NK-92 treated with Interleukin-12 subunit alpha and Interleukin-12 subunit beta, amount 100 ng/mL, for 24 hours (cell line): ENCODE measurements at places on chromosomes 2 and 18.

GRCh38 chr2:60621688-60622429 lies 68.4 kb upstream of the BCL11A start:
- no peak for DNase-seq

- no peak for DNase-seq
These were observed 296.5 kb downstream of the DCC start for GRCh38 chr18:52636536-52636935.

GRCh38 chr2:143452817-143453451 lies 323.7 kb downstream of the ARHGAP15 start:
- no peak for DNase-seq

DNA sequence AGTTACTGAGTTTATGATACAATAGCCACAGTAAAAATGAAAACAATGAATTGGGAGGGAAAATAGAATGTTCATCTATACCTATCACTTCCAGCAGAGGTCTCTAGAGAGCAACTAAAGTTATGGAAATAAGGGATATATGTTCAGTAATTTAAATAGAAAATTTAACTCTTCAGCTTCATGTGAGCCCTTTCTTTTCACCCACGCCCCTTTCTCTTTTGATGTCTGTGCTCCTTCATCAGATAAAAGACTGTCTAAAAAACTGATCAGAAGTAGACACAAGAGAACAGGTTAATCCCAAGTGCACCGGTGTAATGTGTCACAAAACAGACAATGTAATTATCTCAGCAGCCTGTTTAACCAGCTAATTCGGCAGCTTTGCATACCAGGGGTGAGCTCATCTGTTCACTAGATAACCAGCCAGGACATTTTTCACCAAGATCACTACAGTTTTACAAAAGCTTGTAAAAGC lies 238.5 kb upstream of the ERBB4 start:
- DNase-seq = no peak

DNA sequence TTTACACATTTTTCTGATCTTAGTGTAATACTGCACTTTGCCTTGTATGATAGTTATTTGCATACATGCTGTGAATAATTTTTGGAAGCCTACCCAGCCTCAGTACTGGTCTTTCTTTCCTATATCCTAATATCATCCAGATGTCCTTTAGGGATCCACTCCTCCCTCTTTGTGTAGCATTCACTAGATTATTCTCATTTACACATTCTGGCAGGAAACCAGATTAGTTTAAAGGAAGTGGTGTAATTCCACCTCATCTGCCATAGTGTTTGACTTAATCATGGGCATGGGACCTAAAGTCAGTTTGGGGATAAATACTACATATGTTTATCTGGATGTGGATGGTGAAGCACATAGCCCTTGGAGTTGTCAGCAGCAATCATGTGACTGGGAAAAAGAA lies 444.9 kb upstream of the MAP2 start:
- DNase-seq = no peak

DNA sequence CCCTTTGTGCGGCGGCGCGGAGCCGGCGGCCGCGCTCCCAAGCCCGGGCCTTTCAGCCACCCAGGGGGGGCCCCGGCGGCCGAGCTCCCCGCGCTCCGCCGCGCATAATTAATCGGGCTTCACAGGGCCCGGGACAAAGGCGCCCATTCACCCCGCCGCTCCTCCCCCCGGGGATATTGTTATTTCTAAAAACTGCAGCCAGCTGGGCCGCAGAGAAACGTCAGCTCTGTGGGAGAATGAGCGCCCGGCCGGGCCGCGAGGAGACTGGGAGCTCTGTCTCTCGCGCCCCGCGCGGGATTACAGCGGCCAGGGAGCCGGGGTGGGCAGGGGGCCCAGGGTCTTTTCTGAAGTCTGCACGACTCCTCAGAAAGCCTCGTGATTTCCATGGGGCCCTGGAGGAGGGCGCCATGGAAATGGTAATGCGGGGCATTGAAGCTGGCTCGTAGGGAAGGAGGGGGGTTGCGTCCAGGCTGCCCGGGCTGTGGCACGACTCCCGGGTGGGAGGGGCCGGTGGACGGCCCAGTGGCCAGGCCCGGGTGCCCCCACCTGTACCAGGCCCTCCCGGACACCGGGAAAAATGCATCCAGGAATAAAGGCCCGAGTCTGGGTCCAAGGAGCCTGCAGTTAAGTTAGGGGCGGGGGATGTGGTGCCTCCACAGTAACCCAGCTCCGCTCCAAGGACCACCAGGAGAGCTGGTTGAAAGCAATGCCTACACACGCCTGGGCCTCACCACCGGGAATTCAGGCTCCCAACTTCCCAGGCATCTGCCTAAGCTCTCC lies 125.3 kb downstream of the ZFP36L2 start:
- DNase-seq = no peak

GRCh38 chr2:53711271-53711780 lies 56.3 kb upstream of the CHAC2 start:
- no peak for DNase-seq
